ENCODE measurements at places on chromosomes 5 and 9.

DNA sequence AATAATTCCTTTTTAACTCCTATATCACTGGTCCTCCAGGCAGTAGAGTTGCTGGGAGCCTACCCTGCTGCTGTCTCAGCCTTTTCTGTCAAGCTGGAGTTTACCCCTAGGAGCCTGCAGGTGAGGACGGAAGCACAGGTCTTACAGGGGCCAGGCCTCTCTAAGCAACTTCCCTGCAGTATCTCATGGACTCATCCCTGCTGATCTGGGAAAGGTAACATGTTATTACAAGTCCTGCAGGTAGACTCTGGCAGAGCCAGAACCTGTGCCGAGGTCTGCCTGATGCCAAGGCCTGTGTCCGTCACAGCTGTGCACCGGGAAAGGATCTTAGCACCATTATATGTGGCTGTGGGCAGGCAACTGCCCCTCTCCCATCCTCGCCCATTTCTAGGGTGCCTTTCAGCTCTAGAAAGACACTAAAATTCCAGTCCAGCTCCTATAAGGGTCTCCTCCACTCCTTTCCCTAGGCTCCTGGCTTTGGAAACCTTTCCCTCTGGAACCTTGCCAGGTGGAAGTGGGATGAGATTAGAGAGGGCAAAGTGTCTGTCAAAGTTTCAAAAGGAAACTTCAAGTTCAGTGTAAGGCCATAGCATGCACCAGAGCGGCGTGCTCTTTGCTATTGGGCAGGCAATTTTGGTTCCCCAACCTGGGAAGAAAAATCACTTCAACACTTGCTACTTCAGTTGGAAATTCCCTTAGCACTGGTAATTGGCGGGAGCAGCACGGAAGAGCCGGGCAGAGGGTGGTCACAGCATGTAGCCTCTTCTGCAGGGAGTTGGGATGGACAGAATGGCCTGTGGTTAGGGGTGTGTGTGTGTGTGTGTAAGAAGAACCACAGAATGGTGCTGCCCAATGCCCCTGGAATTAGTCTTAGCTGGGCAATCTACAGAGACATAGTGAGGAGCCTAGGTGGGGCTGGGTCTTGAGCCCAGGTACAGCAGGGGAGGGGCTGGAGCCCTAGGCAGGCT, 17.5 kb downstream of the TMEM171 start:
- DNase-seq: no peak

DNA sequence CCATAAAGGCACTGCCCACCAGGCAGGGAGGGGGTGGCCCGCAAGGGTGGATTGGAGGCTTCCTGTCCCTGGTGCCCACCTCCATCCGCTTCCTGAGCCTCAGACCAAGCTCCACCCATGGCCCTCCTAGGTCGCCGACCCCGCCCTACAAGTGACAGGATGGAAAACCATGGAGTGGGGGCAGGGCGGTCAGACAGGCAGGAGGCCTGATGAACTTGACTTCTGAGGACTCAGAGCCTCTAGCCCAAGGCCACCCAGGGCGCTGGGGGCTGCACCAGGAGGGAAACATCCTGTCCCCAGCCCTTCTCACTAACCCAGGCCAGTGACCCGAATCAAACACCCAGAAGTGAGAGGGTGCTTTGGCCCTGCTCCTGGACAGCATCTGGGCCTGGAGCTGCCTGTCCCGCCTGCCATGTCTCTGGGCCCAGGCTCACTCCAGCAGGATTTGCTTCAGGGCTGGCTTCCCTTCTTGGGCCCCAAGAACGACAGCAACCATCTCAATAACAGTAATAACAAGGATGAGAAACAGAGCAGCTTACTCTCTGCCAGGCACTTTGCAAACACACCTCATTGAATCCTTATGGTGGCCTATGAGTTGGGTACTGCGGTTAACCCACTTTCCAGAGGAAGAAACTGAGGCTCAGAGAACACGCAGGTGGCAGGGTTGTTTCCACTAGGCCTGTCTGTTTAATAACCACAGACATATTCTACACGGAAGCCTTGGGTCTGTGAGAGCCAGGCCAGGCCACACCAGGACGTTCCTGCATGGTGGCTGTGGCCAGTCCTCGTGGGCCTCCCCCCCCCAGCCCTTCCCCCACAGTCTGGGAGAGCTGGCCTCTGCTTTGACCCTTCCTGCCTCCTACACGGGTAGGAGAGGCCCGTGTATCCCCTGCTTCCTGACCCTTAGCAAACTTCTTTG, 4.4 kb upstream of the ST6GALNAC6 start:
- peak; percentile 47 for DNase-seq

DNA sequence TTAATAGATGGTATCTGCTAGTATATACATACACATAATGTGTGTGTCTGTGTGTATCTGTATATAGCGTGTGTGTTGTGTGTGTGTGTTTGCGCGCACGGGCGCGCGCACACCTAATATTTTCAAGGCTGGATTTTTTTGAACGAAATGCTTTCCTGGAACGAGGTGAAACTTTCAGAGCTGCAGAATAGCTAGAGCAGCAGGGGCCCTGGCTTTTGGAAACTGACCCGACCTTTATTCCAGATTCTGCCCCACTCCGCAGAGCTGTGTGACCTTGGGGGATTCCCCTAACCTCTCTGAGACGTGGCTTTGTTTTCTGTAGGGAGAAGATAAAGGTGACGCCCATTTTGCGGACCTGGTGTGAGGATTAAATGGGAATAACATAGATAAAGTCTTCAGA, 757 bp downstream of the FXN start:
- DNase-seq: no peak

DNA sequence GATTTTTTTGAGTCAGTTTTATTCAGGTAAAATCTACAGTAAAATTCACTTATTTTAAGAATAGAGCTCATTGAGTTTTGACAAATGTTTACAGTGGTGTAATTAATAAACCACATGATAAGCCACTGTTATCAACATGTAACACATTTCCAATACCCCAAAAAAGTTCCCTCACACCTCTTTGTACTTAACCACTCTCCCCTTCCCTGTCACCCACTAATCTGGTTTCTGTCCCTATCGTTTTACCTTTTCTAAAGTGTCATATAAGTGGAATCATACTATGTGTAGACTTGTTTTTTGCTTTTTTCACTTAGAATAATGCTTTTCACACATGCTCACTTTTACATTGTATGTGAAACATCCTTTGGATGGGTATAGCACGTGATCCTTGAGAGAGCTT, 127.2 kb downstream of the KDM4C start:
- DNase-seq: no peak

Data from stimulated activated CD8-positive, alpha-beta memory T cell treated with anti-CD3 and anti-CD28 coated beads, Interleukin-15, amount 100 ng/mL, for 1 hour (primary cell).